ENCODE measurements at places on chromosomes 7 and 10.

- no peak for DNase-seq
These were observed 285.5 kb upstream of the TAC1 start for GRCh38 chr7:97446361-97446760.

DNA sequence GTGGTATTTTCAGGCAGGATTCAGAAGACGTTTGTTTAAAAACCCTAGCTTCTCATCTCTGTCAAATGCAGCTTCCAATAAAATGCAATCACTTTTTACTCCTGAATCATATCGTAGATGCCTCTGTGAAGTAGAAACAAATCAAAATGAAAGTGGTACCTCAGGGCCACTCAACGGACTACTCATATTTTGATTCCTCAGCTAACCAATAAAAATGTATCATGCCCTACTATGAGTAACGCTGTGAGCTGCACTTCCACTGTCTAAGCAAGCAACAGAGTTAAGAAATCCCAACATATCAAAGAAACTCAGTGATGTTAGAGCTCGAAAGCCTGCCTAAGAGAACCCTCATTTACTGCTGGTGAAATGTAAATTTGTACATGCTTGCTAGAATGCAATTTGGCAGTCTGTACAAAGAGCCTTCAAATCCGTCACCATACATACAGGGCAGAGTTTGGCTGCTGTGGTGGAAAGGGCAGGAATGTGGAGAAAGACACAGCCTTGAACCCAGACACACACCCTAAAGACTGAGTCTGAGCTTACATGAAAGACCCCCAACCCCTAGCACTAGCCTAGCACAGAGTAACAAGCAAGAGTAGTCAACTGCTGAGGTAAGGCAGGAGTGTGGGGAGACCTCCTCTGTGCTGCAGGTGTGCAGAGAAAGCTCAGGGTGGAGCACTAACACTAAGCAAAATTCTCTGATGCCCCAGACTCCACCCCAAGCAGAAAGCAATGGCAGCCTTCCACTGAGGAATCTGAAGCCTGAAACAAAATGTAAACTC, 151.5 kb downstream of the ANK3 start:
- no peak for DNase-seq

DNA sequence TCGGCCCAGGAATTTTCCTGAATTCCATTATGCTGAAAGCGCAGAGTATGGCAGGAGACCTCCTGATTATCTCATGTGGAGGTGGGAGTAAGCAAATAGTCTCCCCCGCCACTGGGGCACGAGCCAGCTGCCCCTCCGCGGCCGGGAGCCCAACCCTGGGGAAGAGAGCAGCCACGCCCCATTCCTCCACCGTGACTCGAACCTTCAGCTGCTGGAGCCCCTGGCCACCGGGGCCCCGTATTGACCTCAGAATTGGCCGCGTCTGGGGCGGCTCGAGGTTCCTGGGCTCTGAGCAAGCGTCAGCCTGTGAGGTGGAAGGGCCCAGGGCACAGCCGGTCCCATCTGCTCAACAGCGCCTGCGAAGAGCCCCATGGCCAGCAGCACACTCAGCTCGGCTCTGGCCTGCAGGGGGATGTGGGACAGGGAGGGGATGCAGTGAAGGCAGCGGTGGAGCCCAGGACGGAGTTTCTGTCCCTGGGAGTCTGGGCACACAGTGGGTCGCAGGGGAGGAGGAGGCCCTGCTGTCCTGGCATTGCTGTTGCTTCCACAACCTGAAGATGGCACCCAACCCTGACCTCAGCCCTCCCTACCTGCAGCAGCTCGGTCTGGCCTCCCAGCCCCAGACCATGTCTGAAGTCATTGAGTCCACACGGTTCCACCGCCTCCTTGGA, 97.8 kb downstream of the CHST15 start:
- DNase-seq = no peak

DNA sequence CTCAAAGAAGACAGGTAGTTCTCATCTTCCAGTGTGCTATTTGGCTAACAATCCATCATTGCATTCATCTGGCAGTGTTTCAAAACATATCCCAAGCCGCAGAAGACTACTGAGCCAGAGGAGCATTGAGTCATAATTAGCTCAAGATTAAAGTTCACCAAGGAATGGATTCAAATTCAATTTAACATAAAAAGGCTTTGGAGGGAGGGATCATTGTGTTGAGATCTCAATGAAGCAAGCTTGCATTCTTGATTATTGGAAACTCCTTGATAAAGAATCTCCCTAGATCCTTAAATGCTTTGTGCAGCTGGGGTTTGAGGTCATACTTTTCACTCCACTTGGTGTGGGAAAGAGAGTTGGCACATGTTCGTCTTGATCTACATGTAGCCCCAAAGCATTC, 142.8 kb upstream of the SEMA3A start:
- DNase-seq = no peak

DNA sequence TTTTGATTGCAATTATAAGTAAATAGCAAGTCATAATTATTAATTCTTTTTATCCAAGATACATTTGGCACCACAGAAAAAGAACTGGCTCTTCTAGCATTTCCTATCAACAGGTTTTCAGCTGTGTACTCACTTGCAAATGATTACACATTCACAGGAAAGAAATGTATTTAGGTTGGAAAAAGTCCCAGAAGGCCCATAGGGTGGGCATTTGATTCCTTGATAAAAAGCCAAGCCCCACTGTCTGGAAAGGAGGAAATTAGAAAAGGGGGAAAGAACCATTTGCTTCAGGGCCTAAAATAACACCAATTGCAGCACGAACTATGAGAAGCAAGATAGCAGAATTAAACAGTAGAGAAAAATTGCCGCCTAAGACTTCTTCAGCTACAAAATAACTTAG, 80.8 kb upstream of the COL1A2 start:
- no peak for DNase-seq
